ENCODE measurements at places on chromosomes 4 and X.

- DNase-seq: no peak
Measured at GRCh38 chr4:109014593-109015412, 251.9 kb upstream of the ETNPPL start.

DNA sequence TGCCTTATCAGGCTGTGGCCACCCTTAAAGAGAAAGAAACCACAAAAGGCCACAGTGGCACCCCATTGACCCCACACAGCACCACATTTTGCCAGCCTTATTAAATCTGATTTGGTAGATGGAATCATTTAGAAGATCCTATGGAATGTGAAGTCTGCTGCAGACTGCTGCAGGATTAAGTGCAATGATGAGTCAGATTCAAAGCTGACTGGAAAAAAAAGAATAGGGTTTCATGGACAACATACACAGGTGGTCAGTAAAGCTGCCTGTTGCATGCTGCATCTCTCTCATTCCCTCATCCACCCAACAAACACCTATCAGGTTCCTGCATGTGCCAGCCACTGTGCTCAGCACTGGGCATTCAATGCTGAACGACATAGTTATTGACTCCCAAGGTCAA, 56.6 kb downstream of the CHST7 start:
- DNase-seq: no peak

DNA sequence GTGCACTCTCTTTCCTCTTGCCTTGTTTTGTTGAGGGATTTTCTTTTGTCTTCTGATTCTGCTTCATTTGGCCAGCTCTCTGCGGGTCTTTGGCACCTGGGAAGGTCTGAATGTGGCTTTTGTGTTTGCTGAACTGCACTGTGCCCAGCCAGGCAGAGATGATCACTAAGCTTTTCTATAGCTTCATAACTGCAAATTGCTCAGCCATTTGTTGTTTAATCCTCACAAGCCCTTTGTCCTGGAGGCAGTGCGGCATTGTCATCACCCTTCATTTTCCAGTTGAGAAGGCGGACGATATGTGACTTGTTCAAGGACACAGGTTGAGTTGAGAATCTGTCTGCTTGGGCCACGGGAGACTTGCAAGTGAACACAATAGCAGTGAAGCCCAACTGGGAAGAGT, 46.0 kb upstream of the SFRP2 start:
- DNase-seq: no peak

- no peak for DNase-seq
Measured at GRCh38 chrX:43559644-43560043, 96.5 kb upstream of the MAOA start.

GRCh38 chr4:10582059-10582686, 102.4 kb downstream of the CLNK start:
- DNase-seq: no peak

- no peak for DNase-seq
Measured at GRCh38 chr4:6806924-6807626, 24.5 kb downstream of the KIAA0232 start.

DNA sequence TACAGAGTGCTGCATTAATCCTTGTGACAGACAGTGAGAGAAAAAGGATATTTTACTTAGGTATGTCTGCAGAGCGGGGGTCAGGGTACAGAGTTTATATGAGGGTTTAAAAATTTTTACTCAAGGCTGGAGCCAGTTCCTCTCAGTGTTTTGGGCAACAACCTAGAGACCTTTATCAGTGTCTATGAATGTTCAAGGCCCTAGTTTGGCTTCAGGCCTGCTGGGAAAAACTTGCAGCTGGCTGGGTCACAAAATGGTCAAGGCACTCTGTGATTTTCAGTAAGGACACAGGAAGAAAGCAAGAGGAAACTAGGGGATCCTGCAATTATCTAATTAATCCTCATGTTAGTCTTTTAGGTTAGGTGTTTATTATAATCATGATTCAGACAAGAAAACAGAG, 10.8 kb upstream of the C4orf54 start:
- DNase-seq: no peak

DNA sequence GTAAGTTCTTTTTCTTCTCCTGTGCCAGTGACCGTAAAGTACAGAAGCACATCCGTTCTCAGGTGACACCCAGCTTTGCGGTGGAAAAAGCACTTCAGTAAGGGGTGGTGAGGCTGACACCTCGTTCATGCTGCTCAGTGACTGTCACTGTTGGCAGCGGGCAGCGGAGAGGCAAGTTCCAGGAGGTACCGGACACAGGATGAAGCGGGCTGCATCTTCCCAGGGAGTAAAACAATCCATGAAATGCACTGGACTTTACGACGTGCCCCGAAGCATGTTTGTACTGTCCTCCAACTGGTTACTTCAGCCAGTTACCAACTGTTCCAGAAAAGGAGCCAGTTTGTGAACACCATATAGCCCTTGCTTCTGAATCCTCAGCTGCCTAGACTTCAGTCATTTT, 110.7 kb downstream of the ZNF827 start:
- DNase-seq: no peak

- no peak for DNase-seq
Measured at GRCh38 chr4:25608644-25609043, 47.0 kb upstream of the SLC34A2 start.

- no peak for DNase-seq
Measured at GRCh38 chr4:141654098-141654497, 17.7 kb downstream of the IL15 start.

DNA sequence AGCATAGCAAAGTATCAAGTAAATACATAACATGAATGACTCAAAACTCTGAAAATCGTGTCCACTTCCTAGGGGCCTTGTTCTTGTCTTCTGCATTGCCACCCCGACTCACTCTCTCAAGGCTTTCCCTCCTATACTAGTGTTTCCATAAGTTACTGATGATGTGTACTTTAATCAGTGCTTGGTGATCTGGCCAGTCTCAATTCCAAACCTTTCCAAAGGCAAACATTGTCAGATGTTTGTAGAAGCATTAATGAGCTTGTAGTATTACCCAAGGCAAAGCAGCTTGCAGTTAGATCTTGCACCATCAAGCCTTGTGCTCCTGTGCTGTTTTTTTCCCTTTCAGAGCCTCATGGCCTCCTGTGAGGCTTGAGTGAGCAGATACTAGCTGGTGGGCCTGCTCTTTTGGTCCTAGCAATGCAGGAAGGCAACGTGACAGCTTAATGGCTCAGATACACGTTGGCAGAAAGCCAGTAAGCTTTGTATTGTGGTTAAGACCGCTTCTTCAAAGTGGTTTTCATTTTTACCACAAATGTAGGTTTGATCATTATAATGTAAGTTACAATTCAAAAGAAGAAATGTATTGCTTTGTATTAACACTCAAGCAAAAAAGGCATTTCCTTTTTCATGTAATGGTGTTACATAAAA, 51.8 kb downstream of the RBPJ start:
- no peak for DNase-seq

DNA sequence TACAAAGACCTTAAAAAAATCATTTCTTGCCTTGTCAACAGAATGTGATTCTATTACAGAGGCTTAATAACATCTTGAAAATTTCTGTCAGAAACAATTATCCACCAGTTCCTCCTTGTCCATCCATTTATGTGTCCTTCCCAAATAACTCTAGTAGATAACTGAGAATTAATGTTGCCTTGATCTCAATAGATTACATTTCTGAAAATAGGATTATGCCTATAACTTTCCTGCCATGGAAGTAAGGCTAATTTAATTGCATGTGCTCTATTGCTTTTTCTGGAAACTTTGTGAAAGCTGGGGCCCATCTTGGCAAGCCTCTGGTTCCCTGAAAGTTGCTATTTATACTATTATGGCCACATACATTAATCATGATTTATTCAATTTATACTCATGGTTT, 76.2 kb upstream of the UNC5C start:
- no peak for DNase-seq

DNA sequence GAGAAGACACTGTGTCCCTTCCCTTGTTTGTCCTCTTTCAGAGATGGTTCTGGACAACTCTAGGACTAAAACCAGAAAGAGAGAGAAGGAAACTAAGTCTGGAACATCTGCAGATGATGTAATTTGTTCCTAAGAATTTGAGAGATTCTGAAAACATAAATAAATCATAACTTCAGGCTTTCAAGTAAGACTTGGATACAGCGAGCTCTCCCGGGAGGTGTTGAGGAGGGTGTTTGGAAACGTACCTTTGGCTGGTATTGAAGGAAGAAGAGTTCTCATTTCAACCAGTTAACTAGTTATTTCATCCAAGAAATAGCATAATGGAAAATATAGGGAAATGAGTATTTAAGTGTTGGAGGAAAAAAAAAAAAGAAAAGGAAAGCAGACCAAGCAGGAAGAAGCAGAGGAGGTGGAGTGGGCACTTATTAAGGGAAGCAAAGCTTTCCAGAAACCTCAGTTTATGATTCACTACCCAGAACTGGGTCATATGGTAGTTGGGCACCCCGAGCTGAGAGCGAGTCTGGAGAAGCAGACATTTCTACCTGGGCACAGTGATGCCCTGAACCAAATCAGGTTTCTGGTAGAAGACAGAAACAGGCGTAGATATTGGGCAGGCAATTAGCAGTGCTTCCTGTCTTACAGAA, 26.9 kb downstream of the CCNG2 start:
- DNase-seq: no peak

DNA sequence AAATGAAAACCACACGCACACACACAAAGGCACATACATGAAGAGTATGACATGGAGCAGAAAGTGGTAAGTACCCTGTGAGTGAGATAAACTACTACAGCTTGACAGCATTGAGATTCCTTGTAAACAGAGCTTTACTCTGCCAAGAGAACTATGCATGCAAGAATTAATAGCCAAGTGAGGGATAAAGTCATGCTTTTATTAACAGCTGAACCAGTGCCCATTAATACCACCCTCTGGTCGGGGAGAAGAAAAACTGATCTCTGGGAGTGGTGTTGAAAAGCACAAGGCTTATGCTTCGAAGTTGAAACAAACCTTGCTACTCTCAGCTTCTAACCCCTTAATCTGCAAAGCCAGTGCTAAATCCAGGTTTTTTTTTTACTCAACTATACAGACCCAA, 95.9 kb upstream of the C1QTNF7 start:
- DNase-seq: no peak

DNA sequence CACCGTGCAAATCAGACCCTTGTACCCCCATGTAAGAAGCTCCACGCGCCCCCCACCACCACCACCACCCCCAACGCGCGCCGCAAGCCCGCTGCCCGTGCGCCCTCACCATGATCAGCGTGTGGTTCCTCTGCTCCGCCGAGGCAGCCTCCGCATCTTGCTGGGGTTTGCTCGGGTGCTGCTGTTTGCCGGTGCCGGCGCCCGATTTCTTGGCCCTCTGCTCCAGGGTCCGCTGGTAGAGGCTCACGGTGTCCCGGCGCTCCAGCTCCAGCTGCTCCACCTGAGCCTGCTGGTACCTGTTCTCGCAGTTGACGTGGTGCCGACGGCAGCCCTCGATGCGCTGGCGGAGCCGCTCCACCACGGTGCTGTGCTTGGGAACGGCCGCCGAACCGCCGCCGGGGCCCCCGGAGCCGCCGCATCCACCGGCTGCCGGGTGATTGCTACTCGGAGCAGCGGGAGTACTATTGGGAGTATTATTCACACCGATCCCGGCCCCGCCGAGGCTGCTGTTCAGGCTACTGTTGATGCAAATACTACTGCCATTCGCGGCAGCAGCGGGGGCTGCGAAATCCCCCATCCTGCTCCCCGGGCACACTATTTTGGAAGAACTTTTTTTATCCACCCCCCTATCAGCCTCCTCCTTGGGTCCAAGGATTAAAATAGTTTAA, 1.1 kb downstream of the MAML3 start:
- DNase-seq: peak; percentile 23

- DNase-seq: no peak
Measured at GRCh38 chrX:145003443-145003842, 243.9 kb upstream of the SPANXN1 start.

DNA sequence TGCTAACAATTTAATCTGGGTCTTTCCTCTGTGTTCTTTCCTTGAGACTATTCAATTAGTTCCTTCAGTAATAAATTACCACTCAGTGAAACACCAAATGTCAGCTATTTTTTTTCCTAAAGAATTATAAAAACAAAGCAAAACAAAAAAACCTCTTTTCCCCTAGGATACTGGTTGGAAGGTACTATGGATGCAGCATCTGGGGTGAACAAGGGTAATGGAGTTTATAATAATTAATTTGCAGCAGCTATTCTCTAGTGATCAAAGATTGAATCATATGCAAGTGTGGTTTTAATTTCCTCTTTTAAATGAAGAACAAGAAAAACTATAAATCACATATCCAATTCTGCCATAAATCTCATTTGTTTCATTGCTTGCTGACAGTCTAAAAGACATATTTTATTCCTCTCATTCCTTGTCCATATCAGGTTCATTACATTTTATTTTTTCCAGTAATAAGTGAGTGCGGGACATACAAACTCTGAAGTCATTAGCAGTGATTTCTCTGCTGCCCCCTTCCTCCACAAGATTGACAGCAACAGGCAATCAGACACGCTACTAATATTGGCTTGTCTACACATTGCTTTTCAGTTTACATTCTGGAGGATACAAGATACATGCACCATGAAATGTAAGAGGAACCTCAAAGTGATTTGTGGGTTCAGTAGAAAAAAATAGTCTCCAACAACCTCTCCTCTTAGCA, 1093.4 kb upstream of the SLIT2 start:
- no peak for DNase-seq

DNA sequence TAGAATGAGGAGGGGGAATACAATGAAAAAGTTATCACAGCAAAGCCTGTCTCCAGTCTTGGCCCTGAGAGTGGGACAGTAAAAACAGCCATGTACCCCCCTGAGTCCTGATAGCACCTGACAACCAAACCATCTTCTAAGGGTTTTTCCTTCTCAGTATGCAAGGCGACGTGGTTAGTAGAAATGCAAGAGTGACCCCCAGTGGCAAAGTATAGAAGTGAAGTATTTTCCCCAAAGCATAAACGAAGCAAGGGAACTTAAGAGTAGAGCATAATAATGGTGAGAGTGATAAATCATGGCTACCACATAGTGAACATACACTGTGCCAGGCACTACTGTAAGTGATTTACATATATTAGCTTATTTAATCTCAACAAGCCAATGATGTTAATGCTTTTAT, 52.8 kb downstream of the FAM47C start:
- no peak for DNase-seq

DNA sequence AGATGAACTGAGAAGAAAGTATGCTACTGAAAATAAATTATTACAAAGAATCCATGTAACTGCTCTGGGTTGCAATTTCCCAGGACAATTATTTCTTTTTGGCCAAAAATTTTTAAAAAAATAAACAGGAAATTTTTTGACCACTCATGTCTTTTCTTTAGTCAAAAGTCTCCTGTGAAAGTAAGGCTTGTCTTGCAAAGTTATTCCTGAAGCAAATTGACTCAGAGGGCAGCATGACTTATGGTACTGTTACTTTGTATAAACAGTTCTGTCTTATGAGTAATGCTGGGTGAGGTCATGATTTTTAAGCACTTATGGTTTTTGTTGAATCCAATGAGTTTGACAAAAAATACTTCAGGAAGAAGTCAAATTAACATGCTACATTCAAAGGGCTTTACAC, 292.8 kb upstream of the ARSJ start:
- DNase-seq: no peak

DNA sequence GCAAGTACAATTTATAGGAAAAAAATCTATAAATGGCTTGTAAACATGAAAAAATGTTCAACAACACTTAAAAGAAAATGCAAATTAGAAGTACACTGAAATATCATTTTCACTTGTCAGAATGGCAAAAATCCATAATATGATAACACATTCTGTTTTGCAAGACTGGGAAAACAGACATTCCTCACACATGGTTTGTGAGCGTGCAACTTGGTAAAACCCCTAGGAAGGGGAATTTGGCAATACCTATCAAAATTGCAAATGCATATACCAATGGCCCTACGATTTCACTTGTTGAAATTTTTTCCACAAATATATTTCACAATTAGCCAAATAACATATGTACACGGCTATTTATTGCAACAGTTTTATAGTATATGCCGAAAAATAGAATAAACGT, 31.4 kb downstream of the TBC1D9 start:
- DNase-seq: no peak

- no peak for DNase-seq
Measured at GRCh38 chr4:157045507-157046127, 30.3 kb upstream of the GLRB start.
